ENCODE measurements at places on chromosomes 3 and 15.

- DNase-seq, result no peak
These were observed 46.7 kb upstream of the CCDC50 start for GRCh38 chr3:191282251-191283185.

- no peak for DNase-seq
These were observed 128.8 kb upstream of the ZBTB20 start for GRCh38 chr3:115275896-115276295.

DNA sequence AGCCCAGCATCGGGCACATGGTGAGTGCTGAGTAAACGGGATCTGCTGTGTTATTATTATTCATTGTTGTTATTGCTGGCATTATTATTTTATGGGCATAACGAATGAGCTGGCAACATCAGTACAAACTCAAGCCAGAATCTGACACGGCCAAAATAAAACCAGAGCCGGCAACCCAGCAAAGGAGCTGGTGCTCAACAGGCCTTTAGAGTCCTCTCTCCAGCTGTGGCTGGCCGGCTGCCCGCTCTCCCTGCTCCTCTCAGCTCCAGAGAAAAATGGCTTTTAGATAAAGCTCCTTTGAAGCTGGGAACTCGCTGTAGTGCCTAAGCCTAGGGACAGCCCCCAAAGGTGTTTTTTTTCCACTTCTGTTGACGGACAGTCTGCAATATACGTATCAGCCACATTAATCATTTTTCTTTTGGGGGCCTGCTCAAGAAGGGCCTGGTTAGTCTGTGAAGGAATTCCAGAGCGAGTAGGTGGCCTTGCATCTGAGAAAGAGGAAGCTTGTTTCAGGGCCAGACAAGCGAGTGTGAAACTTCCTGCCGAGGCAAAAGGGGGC, 193.9 kb upstream of the UBE2E1 start:
- DNase-seq, result no peak

DNA sequence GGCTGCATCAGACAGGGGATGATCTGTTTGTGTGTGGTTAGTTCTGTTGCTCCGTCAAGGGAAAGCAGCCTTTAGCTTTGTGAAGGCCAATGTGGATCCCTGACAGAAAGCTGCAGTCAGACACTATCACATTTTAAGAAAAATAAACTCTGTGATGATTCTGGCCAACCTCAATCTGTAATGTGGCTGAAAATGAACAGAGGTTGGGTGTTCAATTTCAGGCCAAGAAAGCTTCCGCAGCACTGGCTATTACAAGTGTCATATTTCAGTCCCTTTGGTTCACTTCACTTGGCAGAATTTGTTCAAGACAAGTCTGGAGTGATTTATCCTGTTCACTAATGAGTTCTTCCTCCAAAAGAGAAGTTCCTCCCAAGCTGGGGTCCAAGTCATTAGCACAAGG, 571.8 kb upstream of the IL12A start:
- DNase-seq, result no peak

GRCh38 chr15:67030036-67030762, 35.2 kb upstream of the SMAD3 start:
- DNase-seq, result no peak

GRCh38 chr3:146313746-146314111, 62.8 kb upstream of the PLSCR4 start:
- DNase-seq, result no peak

DNA sequence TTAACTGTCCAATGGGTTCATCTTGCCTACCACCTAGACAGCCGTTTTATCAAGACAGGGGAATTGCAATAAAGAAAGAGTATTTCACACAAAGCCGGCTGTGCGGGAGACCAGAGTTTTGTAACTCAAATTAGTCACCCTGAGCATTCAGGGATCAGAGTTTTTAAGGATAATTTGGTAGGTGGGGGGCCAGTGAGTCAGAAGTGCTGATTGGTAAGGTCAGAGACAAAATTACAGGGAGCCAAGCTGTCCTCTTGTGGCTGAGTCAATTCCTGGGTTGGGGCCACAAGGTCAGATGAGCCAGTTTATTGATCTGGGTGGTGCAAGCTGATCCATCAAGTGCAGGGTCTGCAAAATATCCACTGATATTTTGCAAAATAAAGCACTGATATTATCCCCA, 29.9 kb upstream of the GPD1L start:
- no peak for DNase-seq

DNA sequence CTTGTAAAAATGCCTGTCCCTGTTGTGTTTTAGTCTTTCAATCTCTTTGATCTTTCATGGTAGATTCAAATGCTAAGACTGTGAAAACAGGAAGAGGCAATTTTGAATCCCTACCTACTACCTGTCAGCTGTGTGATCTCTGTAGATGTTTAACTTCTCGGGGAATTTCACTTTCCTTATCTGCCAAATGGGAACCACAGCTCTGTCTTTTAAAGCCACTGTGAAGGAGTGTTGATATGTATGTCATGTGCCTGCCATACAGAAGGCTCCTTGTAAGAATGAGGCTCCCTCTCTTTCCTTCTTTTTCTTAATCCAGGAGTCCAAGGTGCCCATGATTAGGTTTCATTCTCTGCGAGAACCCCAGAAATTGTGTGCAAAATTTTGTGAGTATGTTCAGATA, 139.6 kb upstream of the ADAMTS9 start:
- DNase-seq, result no peak

Measured in activated CD8-positive, alpha-beta memory T cell treated with anti-CD3 and anti-CD28 coated beads for 1 hour (primary cell).